ENCODE measurements at places on chromosomes 3 and 15.

DNA sequence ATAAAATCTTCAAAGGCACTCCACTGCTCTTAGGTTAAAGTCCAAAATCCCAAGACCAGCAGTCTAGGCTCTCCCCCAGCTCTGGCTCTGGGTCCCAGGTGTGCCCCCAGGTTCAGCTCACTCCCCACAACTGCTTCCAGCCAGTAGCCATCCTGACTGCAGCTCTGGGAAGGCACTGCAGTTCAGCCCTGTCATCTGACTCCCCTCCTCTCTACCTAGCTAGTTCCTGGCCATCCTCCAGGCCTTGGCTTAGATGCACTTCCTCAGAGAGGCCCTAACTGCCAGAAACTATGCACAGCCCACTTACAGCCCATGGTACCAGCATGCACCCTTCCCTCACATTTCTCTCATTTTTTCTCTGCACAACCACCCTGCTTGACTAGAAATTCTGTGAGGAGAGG, 25.5 kb downstream of the TBC1D2B start:
- DNase-seq, result no peak

DNA sequence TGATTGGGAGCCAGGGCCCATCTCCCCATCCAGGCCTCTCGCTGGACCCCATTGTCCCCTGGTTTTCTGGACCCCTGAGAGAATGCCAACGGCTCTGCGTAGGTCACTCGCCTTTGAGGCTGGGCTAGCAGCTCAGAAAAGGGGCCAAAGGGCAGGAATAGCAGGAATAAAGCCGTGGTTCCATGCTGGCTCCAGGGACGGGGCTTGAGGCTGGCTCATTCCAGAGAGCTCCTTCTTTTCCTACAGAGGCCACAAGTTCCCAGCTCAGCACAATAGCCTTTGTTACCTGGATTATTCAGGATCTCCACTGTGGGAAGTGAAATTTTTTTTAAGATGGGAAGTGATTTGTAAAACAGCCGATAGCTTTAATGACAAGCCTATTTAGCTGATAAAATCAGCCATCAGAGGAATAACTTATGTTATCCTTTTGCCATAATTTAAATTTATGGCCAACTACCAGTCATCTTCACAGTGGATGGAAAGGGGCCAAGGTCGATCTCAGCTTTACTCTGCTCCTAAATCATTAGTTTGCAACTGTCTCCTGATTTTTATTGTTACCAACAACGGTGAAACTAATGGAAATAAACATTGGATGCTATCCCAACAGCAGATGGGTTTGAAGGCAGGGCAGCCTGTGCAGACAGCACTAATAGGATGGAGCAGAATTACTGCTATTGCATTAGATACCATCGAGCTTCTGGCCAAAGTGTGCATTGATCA, 124.3 kb downstream of the TMEM266 start:
- no peak for DNase-seq

- DNase-seq, result no peak
These were observed 171.5 kb upstream of the NANOGP8 start for GRCh38 chr15:35256551-35256950.

DNA sequence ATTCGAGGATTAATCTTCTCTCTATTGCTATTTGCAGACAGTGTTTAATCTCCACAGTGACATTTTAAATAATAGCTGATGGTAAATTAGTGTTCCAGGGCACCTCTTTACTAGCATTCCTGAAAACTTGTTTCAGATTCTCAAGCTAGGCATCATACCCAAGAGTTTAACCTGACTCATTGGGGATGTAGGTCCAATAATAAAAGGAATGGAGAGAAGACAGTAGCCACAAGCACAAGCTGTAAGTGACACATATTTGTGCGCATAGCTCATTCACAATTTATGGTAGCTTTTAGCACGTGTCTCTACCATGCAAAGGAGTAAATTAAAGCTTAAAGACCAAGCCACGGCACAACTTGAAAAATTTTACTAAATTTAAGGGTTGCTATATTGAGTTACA, 171.3 kb upstream of the FAM3D start:
- no peak for DNase-seq

DNA sequence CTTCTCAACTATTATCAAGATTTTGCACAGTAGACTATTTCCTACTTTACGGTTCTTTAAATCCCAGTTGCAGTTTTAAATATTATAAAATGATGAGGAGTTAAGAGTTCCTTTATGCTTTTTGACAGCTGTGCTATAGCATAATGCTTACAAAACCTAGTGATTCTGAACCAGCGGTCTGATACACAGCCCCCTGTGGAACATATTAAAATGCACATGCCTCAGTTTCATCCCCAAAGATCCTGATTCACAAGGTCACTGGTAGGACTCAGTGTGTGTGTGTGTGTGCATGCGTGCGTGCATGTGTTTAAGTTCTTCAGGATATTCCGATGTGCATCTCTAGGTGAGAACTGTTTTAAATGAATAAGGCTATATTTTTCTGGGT, 330.1 kb upstream of the TPM1 start:
- no peak for DNase-seq

DNA sequence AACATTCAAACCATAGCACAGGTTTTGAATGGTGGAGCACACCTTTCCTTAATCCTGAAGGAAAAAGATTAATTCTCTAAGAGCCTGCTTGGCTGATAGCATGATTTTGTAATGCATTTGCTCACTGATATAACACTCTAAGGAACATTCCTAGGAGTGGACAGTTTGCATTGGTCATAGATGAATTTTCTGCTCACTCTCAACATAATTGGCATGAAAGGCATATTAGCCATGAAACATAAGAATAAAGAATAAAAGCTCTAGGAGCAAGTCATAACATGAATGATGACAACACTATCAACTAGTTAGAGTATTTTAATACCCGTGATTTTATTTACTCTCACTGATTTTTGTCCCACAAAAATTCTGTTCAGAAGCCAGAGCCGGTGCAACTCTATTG, 34.3 kb upstream of the LRTM1 start:
- DNase-seq, result no peak

DNA sequence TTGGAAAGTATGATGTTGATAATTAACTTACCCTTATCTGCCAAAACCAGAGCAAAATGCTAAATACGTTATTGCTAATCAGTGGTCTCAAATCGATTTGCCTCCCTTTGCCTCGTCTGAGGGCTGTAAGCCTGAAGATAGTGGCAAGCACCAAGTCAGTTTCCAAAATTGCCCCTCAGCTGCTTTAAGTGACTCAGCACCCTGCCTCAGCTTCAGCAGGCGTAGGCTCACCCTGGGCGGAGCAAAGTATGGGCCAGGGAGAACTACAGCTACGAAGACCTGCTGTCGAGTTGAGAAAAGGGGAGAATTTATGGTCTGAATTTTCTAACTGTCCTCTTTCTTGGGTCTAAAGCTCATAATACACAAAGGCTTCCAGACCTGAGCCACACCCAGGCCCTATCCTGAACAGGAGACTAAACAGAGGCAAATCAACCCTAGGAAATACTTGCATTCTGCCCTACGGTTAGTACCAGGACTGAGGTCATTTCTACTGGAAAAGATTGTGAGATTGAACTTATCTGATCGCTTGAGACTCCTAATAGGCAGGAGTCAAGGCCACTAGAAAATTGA, 59.7 kb downstream of the DCUN1D1 start:
- no peak for DNase-seq

DNA sequence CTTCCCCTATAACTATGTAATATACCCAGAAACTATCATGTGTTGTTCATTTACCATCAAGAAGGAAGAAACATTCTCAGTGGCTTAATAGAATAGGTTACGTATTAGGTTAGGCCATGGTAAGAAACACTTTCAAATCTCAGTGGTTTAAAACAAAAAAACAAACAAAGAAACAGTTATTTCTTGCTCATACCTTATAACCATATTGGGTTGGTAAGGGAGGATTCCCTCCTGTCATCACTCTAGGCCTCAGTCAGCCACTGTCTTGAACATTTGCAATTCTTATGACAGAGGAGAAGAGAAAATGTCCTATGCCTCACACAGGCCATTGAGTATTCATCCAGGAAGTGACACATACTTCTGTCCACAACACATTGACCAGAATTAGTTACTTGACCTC, 727.7 kb upstream of the NECTIN3 start:
- DNase-seq, result no peak

GRCh38 chr3:194103505-194103904, 32.4 kb upstream of the HES1 start:
- no peak for DNase-seq

Data from NCI-H2107 (cell line).